Right ventricle myocardium superior (tissue), 1 donor: ENCODE measurements at places on chromosomes 2 and 18.
A peak's percentile ranks its signal among the peaks of the same experiment; 100 is the strongest.

DNA sequence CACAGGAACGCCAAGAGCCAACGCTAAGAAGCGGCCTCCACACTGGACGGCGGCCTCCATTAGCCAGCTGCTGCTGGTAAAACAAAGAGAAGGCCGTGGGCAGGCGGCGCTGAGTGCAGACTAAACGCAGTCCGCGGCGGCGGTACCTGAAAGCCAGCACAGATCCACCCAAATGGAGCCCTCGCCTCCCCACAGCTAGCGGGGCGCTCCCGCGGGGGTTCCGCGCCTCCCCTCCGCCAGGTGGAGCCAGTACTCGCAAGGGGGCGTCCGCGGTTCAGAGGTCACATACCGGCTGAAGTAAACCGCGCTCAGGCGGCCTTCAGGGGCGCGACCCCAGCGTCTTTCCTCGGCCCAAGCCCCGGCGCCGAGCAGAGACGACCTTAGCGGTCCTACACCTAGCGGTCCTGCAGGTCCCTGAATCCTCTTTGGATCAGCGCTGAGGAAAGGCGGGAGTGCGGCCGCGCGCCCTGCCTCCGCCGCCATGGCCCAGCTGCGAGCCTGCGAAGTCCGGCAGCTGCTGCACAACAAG is 293.1 kb upstream of the ERBB4 start:
- DNase-seq, result no peak

- no peak for DNase-seq
Measured at GRCh38 chr18:76051396-76052226, 443.4 kb downstream of the ZNF516 start.

DNA sequence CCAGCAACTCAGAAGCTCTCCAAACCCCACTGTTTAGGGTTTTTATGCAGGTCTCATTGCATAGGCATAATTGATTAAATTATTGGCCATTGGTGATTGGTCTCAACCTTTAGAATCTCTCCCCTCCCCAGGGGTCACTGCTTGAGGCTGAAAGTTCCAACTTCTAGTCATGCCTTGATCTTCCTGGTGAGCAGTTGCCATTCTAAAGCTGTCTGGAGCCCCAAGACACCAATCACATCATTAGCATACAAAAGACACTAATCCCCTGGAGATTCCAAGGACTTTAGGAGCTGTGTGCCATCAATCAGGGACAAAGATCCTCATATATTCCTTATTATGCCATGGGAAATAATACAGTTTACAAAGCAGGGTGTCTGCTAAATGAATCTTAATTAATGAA is 863.4 kb upstream of the KLHL29 start:
- DNase-seq, result no peak

DNA sequence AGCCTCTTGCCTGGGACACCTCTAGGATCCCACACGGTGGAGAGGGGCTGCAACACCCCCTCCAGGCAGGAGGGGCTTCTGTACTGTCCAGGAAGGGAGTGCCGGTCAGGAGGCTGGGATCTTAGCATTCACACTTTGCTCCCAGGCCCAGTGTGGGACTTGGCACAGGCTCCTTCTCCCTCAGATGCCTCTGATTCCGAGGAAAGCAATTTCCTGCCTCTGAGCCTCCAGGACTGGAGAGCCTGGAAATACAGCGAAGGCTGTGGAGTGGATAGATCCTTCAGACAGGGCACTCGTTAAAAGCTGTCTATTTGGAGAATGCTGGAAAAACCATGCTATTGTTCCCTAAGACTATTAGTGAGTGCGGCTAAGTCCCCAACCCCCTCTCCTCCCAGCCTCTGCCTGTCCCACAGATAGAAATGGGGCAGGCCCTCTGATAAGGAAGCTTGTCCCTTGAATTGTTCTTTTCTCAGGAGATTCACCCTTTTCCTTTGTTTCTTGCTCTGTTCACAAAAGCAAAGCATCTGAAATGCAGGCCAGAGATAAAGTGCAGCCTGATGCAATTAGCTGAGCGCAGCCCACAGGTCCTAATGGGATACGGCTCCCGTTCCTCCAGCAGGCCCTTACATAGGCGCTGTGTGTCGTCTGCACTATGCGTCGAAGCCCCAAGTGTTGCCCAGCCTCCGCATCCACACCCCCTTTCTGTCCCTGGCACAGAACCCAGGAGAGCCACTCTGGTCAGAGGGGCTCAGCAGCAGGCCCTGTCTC is 252.2 kb downstream of the KLHL29 start:
- no peak for DNase-seq

- peak; percentile 74 for DNase-seq
Measured at GRCh38 chr2:74441690-74442482, at the start of gene RTKN. Gene RTKN, minus strand, starts transcription at chr2:74441937. Its CDS starts 121 bp downstream, at chr2:74441816.

GRCh38 chr18:6434987-6435709 is 20.4 kb upstream of the L3MBTL4 start:
- no peak for DNase-seq

GRCh38 chr2:167289651-167290410 is 401.6 kb downstream of the XIRP2 start:
- DNase-seq, result no peak

DNA sequence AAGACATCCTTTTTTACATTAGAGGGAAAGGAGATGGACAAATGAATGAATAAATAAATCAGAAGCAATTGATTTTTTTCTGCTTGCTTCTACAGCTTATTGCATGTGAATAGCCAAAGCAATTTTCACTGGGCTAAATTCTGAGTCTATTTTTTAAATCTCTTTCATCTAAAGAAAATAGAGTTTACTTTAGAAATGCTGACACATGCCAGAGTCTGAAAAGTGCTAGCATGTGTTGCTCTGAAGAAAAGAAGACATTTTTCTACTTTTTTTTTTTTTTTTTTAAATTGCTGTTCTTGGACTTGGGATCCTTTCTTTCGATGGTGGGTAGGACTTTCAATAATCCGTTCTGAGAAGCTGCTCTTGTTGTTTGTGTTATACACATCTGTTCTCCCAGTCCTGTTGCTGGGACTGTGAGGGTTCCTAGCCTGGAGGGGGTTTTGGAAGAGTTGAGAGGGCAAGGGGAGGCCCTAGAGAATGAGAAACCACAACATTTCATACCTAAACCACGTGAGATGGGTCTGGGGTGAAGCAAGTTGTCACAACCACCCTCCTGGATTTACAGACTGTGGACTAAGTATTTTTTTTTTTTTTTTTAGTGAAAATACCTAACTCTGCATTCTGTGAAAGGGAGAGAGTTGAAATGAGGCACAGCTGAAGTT is 193.5 kb downstream of the PRKCE start:
- no peak for DNase-seq

- no peak for DNase-seq
Measured at GRCh38 chr2:124975648-124976047, 950.6 kb downstream of the CNTNAP5 start.

DNA sequence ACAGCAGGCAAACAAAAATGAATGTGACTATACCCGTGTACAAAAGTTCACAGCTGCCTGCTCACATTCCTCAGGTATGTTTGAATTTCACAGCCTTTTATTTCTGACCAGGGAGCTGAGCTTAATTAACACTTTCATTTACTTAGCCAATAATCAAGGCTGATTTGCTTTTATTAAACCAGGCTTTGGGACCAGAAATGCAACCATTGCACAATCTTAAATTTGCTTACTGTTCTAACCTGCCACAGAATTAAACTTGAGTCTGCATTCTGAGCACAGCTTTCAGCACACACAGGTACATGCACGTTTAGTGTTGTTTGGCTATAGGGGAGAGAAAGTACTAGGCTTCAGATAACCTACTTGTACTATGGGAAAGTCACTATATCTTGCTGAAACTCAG is 372.4 kb upstream of the ATP5MC3 start:
- no peak for DNase-seq

DNA sequence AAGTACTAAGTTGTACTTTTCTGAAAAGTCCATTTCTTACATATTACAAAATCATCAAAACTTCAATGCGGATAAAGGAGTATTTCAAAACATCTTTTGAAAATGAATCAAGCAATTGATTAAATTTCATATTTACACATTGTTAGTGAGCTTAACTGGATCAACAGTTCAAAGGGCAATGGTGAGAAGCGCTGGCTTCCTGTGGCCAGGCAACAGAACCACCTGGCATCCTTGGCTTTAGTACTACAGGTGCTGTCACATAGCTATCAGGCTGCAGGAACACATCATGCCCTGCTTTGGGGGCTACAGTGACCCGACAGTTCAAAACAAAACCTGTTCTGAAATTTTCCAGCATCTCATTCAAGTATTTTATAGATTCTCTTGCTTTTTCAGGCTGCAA is 59.2 kb downstream of the SMAD2 start:
- no peak for DNase-seq

DNA sequence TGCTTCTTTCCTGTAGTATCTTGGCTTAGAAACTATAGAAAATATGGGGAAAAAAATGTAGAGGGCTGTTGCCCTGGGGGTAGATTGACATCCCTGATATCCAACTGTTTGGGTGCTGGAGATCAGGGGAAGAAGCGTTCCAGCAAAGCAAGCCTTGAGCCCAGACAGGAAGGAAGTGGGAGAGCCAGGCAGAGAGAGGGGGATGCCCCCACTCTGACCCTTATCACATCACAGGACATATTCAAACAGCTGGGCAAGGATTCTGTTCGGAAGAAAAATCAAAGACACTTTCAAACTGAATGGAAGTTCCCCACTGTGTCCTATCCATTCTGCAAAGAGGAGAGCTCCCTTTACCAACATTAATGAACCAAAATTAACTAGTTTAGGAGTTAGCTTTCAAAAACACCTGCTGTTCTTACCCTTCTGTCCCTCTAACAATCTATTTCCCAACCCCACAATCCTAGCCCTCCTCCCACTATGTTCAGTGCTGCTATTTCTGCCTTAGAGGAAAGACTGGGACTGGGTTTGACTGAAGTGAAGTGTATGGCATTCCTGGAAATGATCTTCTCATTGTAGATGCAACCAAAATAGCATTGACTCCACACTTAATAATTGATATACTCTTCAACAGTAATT is 16.9 kb upstream of the KCNG3 start:
- DNase-seq, result no peak
